KG1 (cell line): ENCODE measurements at places on chromosomes 3 and 15.

DNA sequence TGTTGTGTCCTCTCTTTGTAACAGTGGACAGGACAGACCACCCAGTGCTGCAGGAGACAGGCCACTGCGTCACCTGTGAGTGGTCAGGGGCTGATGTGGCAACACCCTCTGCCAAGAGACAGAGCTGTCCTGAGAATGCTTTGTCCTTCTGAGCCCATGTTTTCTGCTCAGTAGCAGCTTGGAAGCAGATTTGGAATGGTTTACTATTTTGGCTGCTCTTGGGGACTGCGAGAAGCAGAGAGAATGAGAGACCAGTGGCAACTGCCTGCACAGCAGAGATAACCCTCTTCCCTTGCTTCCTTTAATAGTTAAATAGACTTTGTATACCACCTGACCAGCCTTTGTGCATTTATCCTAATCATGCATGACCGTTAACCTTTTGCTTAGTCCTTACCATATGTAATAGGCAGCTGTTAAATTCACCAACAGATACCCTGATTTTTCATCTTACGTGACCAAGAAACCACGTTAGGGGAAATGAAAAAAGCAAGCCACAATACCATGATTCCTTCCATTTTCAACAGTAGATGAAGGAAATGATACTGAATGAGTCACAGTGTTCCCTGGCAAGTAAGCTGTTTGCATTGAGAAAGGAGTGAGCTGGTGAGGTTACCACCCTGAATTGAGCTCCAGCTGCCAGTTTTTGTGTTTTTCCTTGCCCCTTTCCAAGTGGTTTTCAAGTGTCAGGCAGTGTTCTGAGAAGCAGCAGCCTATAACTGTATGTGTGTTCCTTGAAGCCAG lies 35.5 kb downstream of the B3GALNT1 start:
- peak; percentile 49 for DNase-seq

DNA sequence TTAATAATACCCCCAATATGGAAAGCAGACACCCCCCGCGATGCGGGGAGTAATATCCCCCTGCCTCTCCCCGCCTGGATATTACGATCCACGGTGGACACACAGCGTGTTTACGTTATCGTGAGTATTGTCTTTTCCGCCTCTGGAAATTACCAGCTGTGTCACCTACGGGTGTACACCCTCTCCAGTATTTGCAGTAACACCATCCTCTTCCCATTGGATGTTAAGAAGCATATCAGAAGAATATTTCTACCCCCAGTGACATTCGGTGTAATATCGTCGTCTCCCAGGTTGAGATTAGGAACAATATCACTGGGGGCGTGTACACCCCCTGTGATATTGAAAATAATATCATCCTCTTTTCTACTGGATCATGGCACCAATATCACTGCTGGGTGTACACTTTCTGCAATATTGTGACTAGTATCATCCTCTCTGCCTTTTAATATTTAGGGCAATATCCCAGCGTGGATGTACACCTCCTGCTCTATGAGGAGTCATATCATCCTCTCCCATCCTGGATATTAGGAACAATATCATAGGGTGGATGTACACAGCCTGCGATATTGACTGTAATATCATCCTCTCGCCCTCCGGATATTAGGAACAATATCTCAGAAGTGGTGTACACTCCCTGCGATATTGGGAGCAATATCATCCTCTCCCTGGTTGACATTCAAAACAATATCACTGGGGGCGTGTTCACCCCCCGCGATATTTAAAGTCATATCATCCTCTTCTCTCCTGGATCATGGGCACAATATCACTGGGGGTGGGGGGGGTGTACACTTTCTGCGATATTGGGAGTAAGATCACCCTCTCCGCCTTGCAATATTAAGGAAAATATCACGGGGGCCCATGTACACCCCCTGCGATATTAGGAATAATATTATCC lies 20.3 kb upstream of the BMF start:
- DNase-seq = no peak

GRCh38 chr15:66911131-66911700 lies 154.2 kb upstream of the SMAD3 start:
- no peak for DNase-seq

DNA sequence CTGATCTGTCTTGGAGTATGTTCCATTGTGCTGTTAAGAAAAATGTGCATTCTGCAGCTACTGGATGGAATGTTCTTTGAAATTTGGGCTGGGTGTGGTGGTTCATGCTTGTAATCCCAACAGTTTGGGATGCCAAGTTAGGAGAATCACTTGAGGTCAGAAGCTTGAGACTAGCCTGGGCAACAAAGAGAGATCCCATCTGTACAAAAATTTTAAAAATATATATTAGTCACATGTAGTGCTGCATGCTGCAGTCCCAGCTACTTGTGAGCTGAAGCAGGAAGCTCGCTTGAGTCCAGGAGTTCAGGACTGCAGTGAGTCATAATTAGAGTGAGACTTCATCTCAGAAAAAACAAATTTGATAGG lies 62.8 kb upstream of the PLSCR4 start:
- no peak for DNase-seq

DNA sequence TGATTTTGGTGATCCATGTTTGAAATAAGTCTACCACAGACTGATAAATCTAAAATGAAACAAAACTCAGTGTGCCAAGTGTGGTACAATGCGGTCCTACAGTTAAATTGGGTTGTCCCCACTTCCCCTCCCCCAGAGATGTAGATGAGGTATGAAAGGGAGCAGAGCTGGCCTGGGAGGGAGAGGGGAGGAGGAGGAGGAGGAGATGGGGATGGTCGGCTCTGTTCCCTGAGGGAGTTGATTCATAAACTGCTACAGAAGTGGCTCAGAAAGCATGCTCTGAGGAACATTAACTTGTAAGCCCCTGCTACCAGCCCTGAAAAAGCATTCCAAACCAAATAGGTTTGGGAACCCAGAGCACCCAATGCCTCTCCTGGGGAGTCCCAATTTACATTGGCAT lies 28.0 kb upstream of the CHRNB4 start:
- DNase-seq = no peak

DNA sequence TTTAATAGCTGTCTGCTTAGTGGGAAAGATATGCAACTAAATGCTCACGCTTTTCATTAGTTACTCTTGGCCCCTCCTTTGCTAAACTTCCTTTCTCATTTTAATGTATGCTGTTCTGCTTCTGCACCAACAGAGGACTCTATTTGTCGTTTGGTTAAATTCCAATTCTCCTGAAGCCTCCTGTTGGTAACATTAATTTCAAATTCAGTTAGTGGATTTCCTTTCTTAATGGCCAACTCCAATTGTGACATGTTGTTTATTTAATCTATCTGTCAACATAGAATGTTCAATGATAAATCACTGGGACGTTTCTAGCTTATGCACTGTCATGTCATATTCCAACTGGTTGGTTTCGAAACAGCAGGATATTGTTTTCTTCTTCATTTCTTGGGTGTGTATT lies 467.4 kb upstream of the BCHE start:
- no peak for DNase-seq

DNA sequence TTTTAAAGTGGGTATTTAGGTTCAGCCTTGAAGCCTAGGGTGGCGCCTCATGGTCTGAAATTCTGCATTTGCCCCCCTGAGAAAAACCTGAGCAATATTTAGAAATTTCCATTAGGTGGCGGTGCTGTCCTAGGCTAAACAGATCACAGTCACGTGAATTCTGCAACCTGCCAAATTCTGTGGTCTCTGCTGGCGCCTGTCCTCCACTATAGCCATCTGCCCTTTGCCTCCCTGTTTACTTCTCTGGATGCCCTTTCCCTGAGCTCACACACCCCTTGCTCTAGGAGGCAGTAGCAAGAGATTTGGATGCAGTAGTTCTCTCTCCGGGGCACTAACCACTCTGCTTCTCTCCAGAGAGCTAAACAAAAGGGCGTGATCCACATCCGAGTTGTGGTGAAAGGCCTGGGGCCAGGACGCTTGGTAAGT lies 9.1 kb downstream of the MRPS11 start:
- no peak for DNase-seq

- peak; percentile 93 for DNase-seq
Measured at GRCh38 chr15:40807028-40807887, at the start of the genes DNAJC17 and ZFYVE19. Gene DNAJC17, minus strand, starts transcription at chr15:40807473. Its CDS starts 27 bp downstream, at chr15:40807446. Gene ZFYVE19, plus strand, starts transcription at chr15:40807089. Its CDS starts 501 bp downstream, at chr15:40807590.

- no peak for DNase-seq
Measured at GRCh38 chr3:52805270-52806039, 10.9 kb downstream of the ITIH3 start.

GRCh38 chr3:188584958-188585689 lies 431.2 kb downstream of the LPP start:
- no peak for DNase-seq

DNA sequence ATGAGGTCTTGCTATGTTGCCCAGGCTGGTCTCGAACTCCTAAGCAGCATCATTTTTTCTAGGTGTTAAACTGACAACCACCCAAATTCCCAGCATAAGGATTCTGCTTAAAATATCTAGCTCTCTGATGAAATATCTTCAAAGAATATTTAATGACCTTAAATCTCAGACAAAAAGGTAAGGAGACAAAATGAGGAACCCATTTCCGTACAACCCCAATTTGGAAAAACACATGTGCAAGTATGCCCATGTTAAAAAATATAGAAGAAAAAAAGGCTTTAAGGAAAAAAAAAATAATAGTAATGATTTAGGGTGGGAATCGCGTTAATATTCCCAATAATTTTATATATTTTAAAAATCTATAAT lies 1.4 kb upstream of the SACM1L start:
- DNase-seq = no peak

- no peak for DNase-seq
Measured at GRCh38 chr3:169663951-169664820, 674 bp upstream of the MECOM start.

DNA sequence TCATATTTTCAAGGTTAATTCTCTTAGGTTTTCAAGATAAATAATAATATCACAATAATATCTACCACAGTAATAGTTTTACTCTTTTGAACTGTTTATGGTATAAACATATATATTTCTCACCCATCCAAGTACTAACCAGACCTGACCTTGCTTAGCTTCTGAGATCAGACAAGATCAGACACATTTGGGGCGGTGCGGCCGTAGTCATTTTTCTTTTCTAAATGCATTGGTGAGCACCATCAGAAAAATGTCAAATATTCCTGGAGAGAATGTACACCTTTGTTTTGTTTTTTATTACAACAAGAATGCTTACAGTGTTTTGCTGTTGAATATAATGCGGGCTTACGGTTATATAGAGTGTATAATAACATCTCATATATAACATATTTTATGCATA lies 267.8 kb downstream of the ADAMTS17 start:
- DNase-seq = no peak

- DNase-seq = no peak
Measured at GRCh38 chr15:75659928-75660645, 12.4 kb downstream of the SNX33 start.

DNA sequence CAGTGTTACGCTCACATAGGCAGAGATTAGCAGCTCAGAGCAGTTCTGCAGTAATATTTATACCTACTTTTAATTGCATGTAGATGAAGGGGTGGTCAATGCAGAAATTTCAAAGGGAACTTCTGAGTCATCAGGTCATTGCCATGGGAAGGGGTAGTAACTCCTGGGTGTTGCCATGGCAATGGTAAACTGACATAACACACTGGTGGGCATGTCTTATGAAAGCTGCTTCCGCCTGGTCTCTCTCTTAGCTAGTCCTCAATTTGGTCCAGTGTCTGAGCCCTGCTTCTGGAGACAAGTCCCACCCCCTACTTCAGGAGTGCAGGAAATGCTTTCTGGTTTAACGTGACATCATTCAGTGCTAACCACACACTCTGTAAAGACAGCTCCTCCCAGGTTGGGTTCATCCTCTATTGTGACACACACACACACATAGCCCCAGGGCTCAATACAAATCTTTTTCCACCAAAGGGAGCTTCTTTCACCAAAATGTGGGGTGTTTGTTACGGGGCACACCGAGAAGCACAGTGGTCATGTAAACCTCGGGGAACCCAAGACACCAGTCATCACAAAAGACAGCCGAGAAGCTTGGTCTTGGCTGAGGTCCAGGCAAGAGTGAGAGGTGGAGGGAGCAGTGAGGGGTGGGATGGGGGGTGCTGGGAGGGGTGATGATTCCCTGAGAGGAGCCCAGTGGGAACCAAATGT lies 74.5 kb downstream of the TLE3 start:
- no peak for DNase-seq

DNA sequence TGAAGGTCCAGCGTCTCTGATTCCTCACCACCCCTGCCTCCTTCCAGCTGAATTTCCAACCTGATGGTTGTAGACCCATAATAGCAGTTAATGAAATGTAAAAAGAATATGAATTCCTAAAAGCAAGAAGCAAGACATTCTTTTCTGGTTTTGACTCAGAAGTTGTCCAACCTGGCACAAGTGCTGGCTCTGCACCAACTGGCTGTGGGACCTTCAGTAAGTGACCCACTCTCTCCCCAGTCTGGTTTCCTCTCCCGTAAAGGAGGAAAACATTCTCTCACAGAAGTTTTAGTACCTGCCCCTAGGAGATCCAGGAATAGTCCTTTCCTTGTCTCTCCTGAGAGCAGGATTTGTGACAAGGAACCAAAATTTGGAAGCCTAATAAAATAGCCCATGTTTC lies 236.9 kb upstream of the TRIM42 start:
- no peak for DNase-seq

- no peak for DNase-seq
Measured at GRCh38 chr15:88003541-88004327, 252.8 kb downstream of the NTRK3 start.

DNA sequence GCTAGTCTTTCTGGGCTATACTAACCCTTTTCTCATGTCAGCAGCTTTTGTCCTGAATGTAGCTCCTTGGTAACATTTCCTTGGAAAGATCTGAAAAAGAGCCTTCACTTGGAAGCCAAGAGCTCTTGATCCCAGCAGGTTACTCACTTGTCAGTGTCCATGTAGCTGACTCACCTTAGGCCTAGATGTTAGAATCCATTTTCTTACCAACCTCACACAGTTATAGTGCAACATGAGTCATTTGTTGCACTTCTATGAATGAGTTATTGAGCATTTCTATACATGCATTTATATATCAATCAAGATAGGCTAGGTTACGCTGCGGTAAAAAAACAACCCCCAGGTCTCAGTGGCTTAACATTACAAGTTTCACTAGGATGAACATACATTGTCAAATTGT lies 106.8 kb upstream of the SLC7A14 start:
- no peak for DNase-seq

GRCh38 chr15:100852630-100853029 lies 27.0 kb upstream of the ALDH1A3 start:
- no peak for DNase-seq

- DNase-seq = no peak
Measured at GRCh38 chr3:184175506-184175905, 851 bp downstream of the AP2M1 start.

- DNase-seq = no peak
Measured at GRCh38 chr3:156638271-156638670, 36.1 kb upstream of the TIPARP start.

GRCh38 chr15:99955181-99955525 lies 221.9 kb upstream of the LYSMD4 start:
- DNase-seq = no peak

DNA sequence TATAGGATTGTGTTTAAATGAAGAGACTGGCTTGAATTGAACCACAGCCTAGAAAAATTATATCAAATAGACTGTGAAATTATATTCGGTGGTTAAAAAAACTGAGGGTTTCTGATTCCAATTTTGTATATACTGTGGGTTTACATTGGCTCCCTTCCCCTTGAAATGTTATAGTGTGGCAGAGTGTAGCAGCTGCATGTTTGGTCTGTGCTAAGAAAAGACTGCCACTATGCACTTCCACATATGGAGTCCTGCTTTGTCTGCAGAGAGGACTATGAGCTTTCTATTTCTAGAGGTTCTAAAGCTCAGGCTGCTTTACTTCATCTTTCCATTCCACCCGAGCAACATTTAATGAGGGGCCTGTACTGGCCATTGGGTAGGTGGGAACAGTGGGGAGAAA lies 112.3 kb downstream of the P3H2 start:
- no peak for DNase-seq
